Activated CD8-positive, alpha-beta memory T cell treated with anti-CD3 and anti-CD28 coated beads for 48 hours (primary cell): ENCODE measurements at places on chromosomes 11 and 22.
A peak's percentile ranks its signal among the peaks of the same experiment; 100 is the strongest.

DNA sequence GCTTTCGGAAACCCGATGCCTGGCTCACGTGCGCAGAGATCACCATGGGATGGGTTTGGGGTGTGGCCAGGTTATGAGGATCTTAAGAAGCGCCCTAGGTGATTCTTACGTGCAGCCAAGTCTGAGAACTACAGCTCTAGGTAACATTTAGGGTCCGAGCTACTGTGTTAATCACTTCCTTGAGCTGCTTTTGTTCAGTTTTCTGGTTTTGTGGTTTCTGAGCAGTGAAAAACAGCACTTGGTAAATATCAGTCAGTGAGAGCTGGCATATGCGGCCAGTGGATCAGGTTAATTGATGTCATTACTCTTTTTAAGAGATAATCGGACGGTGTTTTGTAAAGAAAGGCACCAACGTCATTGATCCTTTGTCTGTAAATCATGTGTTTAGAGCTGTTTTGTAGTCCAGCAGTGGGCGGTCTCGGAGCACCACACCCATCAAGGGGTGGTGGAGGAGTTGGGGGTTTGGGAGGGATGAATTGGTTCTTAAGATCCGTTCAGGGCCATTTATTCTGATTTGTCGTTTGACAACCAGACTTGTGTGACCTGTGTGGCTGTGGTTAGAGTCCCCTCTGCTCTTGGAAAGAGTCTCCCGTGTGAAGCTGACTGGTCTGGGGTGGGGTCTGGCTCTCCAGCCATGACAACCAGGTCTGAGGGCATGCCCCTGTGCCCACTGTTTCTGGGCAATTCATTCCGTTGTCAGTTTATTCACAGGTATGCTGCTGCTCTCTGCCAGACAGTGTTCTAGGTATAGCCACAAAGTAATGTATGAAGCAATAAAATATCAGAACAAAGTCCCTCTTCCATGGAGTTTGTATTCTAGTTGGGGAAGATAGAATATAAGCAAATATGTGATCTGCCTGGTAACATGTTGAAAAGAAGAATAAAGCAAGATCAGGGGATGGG, 61.9 kb upstream of the SORL1-AS1 start:
- no peak for DNase-seq

DNA sequence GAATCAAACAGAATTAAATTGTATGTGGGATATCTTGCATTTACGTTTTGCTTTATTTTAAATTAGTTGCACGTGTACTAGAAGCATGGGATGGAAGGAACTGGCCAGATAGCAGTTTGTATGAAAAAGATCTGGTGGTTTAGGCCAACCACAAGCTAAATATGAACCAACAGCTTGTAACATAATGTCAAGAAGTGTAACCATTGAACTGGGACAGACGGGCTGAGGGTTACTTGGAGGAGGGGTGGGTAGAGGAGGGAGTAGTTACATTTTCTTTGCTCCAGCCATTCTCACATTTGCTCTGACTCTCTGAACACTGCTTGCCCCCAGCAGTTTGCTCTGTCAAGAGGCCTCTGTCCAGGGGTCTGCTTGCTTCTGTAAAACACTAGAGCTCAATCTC, 31.7 kb upstream of the CXCR5 start:
- DNase-seq: no peak

DNA sequence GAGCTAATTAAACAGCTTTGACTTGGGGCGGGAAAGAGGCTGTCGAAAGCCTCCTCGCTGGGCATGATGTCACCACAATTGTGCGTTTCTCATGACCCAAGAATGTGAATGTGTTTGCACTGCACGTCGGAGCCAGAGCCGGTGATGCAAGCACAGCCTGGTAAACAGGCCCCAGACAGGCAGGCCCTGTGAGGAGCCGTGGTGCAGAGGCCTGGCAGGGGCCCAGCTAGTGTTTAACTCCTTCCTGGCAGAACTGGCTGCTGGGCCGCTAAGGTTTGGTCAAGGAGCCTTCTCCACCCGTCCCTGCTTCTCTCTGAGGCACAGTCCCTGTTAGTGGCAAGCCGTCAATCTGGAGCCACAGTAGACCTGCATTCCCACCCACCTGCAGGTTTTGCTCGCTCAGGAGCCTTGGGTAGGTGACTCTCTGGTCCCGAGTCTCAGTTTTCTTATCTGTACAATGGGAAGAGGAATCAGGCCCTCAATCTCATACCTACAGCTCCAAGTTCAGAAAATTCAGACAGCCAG, 25.4 kb upstream of the SMTN start:
- no peak for DNase-seq

DNA sequence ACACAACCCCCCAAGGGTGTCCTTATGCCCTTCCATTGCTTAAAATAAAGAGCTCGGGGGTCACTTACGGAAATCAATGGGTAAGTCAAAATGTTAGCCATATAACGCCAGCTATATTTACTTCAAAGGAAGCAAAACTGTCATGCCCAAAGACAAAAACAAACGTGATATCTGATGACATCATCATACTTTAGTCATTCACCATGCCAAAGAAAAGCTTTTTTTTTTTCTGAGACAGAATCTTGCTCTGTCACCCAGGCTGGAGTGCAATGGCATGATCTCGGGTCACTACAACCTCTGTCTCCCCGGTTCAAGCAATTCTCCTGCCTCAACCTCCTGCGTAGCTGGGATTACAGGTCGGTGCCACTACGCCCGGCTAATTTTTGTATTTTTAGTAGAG, 47.7 kb upstream of the SC5D start:
- no peak for DNase-seq

GRCh38 chr11:69320756-69321741, 27.1 kb downstream of the MYEOV start:
- DNase-seq: no peak

- peak; percentile 15 for DNase-seq
Measured at GRCh38 chr22:16917144-16918003, 90.6 kb downstream of the GAB4 start.

DNA sequence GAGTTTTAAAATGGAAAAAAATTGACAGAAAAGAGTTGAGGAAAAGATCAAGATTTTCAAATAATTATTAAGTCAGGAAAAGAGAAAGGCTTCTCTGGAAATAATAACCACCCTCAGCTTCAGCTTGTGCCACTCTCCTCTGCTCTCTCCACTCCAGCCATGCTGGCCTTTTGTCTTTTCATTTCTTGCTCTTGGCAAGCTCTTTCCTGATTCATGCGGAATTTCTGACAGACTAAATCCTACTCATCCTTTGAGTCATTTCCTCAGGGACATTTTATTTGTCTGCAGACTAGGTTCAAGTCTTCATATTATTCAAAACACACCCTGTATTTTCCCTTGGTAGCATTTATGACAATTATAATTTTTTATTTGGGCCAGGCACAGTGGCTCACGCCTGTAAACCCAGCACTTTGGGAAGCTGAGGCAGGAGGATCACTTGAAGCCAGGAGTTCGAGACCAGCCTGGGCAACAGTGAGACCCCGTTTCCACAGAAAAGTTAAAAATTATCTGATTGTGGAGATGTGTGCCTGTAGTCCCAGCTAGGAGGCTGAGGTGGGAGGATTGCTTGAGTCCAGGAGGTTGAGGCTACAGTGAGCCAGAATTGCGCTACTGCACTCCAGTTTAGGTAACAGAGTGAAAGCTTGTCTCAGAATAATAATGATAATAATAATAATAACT, 7.8 kb upstream of the P4HA3 start:
- no peak for DNase-seq

DNA sequence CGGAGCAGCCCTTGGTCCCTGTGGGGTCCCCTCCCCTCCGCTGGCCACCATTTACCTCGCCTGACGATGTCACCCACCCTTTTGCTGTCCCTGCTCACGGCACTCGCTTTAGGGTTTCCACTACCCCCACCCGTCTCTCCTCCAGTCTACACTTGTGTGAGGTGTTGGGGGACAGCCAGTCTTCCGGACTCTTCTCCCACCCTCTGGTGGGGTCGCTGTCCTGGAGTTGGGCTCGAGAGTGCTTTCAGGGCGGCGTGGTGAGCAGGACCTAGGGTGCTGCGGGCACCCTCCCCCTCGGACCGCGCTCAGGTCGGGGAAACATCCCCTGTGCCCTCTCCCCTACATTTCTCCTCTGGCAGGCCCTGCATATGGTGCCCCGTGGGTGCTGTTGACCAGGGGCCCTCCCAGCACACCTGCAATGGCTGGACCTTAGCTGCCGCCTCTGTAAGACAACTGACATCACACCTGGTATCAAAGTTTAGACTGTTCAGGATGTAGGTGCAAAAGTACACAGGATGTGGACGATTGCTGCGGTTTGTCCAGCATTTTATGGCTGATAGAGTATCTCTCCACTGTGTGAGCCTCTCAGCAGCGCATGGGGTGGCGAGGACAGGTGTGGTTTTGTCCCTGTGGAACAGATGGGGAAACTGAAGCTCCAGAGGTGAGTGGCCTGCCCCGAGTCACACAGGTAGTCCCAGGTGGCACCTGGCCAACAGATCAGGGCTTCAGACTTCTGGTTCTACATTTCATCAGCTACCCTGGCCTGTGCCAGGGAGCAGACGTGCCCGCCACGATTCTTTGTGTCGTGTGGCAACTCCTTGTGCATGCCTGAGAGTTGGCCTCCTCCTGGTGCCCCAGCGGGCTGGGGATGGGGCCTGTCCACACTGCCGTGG, 1.2 kb downstream of the GRK2 start:
- DNase-seq: no peak

GRCh38 chr22:45977003-45977411, at the start of gene WNT7B:
Gene WNT7B, minus strand, starts transcription at chr22:45977162. Its CDS starts 408 bp downstream, at chr22:45976754.
- no peak for DNase-seq

DNA sequence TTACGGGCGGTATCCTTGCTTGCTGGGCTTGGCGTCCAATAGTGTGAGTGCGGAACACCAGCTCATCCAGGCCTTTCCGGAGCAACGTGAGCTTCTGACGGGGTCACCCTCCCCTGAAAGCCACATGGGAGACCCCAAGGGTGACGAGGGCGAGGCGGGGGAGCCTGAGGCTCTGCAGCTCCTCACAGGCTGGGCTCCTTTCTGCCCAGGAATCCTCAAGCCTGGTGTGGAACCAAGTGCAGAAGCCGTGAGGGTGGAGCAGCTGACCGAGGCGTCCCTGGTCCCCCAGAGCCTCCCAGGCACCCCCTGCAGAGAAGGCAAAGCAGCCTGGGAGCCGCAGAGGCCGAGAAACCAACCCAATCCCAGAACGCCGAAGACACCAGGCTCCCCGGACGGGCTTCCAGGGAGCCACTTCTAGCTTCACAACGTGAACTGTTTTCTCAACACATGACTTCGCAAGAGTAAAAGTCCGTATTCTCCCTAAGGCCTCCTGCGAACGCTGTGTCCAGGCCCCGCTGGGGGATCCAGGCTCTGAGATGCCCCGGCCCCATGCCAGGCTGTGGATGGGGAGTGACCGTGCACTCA, 530.3 kb downstream of the BRD1 start:
- no peak for DNase-seq

GRCh38 chr22:46848197-46848596, 85.7 kb downstream of the TBC1D22A start:
- no peak for DNase-seq
